ENCODE measurements at places on chromosomes 1 and 21.

DNA sequence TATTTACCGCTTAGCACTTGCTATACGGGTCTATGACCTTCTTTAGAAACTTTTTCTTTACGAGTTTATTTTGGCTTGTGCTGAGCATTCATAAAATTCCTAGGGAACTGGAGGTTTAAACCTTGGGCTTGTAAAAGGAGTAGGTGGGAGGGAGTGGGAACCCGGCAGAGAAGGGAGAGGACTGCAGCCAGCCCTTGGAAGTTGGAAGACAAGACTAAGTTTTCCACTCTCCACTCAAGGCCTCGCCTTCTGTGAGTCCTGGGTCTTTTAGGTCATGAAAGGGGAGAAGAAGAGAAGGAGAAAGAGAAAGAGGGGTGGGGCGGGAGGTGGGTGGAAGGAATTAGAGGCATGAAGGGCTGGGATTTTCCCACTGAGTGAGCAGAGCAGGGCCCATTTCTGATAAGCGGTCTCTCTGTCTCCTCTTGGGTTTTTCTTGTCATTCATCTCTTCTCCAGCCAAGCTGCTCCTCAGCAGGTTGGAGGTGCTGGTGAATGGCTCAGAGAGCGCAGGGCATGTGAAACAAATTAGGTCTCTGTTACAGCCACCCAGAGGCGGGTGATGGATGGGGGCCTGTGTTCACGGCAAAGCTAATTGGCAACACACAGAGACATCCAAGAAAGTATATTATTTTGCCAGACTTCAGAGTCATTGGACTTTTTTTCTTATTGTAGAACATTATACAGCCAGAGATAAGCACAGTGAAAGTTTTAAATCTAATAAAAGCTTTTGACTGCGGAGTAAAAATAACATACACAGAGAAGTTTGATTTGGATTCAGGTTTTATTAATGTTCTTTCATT, 247.3 kb downstream of the FOXD2 start:
- DNase-seq = no peak

DNA sequence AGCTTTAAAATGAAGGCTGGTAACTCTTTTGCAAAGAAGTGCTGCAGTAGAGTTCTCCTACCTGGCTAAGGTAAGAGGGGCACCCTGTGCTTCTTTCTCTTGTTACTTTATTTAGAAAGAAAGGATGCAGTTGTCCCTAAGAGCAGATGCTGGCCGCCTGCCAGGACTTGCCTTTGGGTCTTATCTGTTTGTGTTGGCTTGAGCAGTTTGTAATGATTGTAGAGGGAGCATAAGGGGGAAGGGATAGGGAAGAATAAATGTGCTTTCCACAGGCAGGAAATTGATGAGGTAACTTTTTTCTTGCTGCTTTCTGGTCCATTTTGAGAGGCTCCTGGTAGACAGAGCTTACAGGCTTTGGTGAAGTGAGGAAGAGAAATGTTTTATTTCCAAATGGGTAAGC, 229.6 kb downstream of the HHAT start:
- no peak for DNase-seq

- DNase-seq = peak; percentile 11
Observed at GRCh38 chr1:184075055-184076029, 23.8 kb downstream of the TSEN15 start.

DNA sequence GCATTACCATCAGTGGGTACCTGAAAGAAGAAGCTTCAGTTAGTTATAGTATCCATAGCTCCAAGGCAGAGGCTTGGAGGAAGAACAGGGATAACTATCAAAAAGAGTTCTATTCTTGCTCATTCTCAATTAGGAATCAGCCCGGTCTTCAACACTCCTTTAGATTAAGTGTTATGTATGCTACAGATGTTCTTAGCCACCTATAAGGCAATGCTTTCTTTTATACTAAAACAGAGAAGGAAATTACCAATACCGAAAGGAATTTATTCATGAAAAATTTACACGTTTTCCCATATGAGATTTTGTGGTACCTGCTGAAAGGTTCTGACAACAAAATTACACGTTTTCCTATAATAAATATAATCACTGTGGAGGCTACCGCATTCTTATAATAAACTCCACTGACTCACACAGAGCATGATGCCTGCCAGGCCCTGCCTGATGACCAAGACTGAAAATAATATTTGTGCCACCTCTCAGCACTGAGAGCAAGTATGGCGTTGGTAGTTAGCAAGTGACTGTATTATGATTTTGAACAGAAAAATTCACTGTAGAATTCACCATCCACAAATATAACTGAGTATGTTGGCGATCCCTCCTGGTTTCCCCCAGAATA, 58.3 kb downstream of the APP start:
- no peak for DNase-seq

GRCh38 chr21:43361493-43362296, 65.2 kb downstream of the SIK1 start:
- DNase-seq = peak; percentile 76

DNA sequence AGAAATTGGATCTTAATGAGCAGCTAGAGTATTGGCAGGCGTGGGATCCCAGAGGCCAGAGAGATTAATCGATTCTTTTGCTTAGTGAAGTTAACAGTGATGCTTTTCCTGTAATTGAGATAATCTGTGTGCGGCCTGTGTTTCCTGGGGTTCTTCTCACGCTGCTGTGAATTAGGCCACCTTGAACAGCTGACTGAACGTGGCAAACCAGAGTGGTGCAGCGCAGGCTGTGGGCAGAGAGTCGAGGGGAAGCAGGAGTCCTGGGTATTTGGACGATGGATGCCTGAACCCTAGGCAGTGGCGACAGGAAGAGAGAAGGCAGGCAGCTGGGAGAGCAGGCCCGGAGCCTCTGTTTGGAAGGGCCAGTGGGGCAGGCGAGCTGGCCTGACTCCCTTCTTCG, 51.7 kb downstream of the RYR2 start:
- no peak for DNase-seq

- DNase-seq = no peak
Observed at GRCh38 chr1:169624912-169625311, 5.0 kb downstream of the SELP start.

DNA sequence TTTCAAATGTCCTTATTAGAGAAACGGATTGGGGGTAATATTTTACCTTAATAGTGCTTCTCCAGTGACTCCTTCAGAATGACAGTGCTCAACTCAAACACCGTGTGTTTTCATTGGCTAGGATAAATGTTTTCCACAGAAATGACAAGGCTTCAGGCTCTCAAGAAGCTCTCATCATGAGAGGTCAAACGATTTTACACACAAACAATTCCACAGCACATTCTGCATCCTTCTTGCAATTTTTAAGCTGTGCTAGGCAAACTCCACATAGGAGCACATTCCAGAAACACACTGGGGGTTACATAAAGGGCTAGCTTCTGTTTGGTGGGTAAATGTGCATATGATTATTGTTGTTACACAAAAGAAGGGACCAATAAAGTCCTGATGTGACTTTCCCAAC, 75.5 kb upstream of the IPO9 start:
- DNase-seq = no peak

GRCh38 chr1:228334226-228334935, 72.3 kb downstream of the TRIM11 start:
- no peak for DNase-seq

- DNase-seq = no peak
Observed at GRCh38 chr1:168392958-168393549, 112.4 kb downstream of the TBX19 start.

DNA sequence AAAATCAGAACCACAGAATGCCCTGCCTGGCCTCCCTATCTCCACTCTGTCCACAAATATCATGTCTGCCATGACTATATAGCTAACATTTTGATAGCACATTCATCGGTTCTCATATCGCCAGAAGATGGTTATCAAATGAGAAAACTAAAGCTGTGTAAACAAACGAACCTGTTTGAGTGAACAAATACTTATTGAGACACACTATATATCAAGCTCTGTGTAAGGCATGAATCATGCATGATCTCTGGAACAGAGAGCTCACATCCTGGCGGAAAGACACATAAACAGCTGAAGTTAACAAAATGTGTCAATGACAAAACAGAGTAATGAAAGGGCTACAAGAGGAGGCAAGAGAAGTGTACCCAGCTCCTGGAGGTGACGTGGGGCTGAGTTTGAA, 13.1 kb downstream of the KCND3 start:
- DNase-seq = no peak

- no peak for DNase-seq
Observed at GRCh38 chr1:228974273-228974672, 239.0 kb downstream of the RHOU start.

- DNase-seq = peak; percentile 92
Observed at GRCh38 chr1:27527223-27527889, 37.4 kb upstream of the WASF2 start.

DNA sequence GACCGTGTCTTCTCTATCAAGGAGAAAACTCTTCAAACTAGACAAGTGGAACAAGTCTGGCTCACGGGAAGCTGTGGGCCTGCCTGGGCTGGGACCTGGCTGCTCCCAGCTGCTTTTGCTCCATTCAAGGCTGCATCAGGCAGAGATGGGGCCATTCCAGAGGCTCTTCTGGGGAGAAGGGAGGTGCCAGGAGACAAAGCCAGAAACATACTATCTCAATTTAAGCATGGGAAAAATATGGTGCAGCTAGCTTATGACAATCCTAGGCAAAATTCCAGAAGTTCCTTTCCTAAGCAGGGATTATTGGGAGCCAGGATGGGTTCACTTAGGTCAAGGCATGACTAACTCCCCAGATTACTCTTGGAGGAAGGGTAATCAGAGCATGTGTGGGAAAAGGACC, 90.8 kb upstream of the SLC2A1 start:
- DNase-seq = no peak

GRCh38 chr1:180131510-180131909, 23.2 kb upstream of the QSOX1 start:
- DNase-seq = no peak

DNA sequence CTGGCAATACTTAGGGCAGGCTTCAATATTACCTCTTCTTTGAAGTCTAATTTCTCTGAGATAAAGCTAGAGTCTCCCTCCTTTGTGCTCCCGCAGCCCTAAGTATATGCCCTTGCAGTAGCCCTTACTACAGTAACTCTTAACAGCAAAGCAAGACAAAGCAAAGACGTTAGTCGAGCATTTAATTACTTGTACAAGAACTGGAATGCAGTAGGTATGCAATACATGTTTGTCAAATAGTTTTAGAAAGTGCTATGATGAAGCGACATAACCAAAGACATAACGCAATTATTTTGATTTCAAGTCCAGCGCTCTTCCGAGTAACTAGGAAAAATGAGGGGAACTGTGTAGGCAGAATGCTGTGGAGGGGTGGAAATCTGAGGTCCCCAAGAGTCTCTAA, 1.6 kb downstream of the P3H1 start:
- DNase-seq = no peak

DNA sequence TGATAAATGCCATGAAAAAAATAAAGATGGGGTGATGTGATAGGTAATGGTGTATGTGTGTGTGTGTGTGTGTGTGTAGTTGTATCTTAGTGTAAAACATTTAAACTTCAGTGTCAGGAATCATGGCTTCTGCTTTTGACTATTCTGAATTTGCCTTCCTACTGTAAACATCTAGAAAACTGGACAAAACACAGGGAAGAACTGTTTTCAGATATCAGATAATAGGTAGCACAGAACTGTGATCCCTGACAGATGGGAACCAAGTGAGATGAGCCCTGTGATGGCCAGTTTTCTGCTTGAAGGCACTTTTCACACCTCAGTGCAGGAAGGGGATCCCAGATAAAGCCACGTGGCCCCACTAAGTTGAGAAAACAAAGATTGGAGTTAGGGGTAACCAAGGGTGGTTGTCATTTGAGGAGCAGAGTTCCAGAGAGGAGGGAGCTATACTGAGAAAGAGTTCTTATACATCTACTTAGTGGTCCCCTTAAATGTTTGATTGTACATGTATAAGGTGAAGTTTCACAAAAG, 17.3 kb downstream of the DYRK1A start:
- no peak for DNase-seq

GRCh38 chr1:206734499-206735142, 36.0 kb upstream of the IL19 start:
- DNase-seq = no peak

DNA sequence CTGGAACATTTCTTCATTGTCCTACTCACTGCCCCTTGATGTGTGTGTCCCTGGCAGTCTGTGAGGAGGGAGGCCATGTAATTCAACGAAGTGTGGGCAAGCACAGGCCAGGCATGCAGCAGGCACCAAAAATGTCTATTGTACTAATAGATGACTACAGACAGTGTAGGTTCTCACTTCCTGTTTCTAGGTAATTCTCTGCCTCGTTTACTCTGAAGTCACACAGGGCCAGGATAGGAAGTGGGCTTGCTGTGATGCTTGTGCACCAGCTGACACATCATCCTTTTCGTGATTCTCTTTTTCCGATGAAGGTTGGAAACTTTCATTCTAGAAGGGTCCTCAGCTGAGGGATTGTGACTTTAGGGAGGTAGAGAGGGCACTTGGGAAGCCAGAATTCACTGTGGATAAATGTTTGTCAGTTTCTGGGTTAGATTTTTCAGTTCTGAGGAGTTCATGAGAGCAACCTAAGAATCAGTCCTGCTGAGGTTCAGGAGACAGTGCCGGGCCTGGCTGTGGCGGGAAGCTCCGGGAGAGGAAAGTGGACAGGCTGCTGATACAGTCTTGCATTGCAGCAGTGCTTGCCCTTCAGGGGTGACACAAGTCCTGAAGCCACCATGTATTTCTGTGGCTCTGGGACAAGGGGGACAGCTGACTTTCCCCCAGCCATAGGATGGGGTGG, 4.3 kb upstream of the CSF1 start:
- DNase-seq = peak; percentile 56

- DNase-seq = no peak
Observed at GRCh38 chr1:83857103-83857502, 141.8 kb downstream of the TTLL7 start.

DNA sequence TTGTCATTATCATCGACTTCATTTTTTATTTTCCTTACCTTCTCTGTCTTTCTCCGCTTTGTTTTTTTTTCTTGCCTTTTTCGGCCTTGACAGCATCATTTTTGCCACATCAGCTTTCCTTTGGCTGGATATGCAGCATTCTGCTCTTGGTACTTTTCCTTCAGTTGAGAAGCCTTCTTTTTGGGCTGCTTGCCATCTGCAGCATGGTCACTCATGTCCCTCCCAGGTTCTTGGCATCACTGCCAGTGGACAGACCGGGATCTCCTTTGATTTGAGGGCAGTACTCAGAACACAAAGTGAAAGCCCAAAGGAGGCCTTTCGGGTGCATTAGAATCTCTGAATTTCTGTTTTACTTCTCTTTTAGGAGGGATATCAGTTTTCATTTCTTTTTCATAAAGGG, 3.7 kb upstream of the PARP1 start:
- DNase-seq = no peak

GRCh38 chr1:95640746-95641145, 406.7 kb downstream of the RWDD3 start:
- DNase-seq = no peak

DNA sequence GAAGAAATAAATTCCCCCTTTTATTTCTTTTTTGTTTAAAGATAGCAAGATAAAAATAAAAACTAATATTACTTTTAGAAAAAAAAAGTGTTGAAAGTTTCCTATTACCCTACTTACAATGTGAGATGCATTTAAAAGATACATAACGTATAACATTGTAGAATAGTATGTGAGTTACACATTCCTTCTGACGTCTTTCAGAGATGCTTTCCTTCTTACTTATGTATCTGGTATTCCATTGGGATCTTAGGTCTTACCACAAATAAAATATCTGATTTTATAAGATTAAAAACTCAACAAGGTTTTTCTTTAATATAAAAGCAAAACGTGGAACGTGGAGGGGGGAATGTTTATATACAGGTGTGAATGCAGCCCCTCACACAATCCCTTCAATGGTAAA, 147.2 kb upstream of the ETS2 start:
- DNase-seq = no peak

Data from thymus (tissue), 14 donors.